ENCODE measurements at places on chromosomes 3 and 15. TPM values are rescaled to one million over a fixed set of nuclear protein-coding genes. Genes with fewer than 3 reads are reported as not detected.
A peak's percentile ranks its signal among the peaks of the same experiment; 100 is the strongest.

Gene TMEM43
- total RNA-seq: 42.1 TPM

- peak; percentile 59 for ATAC-seq
Observed at GRCh38 chr3:105826778-105827634, 41.8 kb downstream of the CBLB start.

Gene TYRO3
- 1.7 TPM for total RNA-seq

DNA sequence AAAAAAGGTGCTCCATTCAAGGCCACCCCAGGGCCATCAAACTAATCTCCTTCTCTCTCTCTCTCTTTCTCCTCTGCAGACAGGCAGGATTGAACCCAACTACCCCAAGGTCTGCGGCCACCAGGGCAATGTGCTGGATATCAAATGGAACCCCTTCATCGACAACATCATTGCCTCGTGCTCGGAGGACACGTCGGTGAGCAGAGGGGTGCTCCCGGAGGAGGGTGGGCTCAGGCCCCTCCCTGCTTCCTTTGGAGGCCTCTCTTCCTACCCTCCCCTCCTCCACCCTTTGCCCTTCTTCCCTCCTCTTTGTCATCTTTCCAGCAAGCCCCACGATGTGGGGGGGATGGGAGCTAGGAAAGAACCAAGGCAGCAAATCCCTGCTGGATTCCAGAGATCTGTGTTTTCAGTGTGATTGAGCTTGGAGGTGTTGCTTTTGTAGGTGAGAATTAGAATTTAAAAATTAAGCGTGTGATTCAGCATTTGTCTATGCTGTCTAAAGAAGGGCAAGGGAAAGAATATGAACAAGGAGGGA, 116.3 kb downstream of the CORO2B start:
- ATAC-seq: no peak

GRCh38 chr3:134846911-134847317, 51.9 kb downstream of the EPHB1 start:
- no peak for ATAC-seq

- ATAC-seq: no peak
Observed at GRCh38 chr3:69739204-69740102, at the start of gene MITF. TSS of gene MITF (plus strand) at chr3:69739464. CDS start at chr3:69739598, 134 bp downstream.

DNA sequence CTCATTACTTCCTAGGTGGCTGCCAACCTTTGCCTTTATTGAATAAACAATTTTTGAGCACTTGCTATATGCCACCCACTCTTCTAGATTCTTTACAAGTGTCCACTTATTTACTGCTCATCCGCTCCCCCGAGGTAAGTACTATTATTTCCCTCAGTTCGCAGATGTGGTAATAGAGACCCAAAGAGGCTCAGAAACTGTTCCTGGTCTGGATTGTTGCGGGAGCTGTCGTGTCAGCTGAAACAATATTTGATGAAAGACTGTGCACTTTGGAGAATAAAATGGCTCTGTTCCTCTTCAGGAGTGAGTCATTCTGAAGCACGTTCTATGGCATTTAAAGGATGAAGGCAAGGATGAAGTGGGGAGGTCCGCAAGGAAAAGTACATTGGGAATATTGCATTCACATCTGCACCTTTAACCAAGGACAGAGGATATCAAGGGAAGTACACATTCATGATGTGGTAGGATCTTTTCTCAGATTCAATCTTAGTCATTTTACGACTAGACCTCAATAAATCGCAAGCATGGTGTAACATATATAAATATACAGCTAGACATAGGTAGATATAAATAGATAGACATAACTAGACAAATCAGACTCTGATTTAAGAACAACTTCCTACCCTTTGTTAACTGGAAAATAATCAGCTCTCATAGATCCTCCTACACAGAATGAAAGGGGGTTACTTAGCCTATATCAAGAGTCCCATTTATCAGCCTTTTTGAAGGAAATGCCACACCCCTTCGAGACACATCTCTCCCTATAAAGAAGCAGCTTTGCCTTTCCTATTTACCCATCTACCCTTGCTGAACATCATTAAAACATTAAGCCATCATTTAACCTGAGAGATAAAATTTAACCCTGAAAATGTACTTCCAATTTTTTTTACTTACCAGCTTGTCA, 70.3 kb downstream of the RORA start:
- ATAC-seq: no peak

Gene CMTM8
- 7.2 TPM for total RNA-seq

- peak; percentile 10 for ATAC-seq
Observed at GRCh38 chr3:47283591-47284364, 1.0 kb downstream of the KLHL18 start.

- no peak for ATAC-seq
Observed at GRCh38 chr3:176951144-176951543, 246.1 kb downstream of the TBL1XR1 start.

- no peak for ATAC-seq
Observed at GRCh38 chr15:68524753-68525584, 53.8 kb upstream of the CORO2B start.

Gene COL6A5
- total RNA-seq: not detected

Gene UACA
- 2.0 TPM for total RNA-seq

DNA sequence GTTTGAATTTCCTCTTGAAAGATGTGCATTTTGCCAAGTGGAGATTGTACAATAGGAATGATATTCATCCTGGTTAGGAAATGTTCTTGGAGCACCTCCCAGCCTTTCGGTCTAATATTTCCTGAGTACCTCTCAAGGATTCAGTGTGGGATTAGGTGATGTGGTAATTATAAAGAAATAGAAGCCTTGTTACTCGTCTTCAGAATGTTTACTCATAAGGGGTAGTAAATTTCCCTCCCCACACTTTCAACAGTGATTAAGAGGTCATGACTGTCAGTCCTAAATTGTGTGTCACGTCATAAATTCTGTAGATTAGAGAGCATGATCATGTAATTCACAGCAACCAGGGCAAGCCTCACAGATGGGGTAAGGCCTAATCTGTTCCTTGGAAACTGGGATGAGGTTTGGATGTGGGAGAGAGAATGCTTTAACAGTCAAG, 633.1 kb upstream of the TBL1XR1 start:
- ATAC-seq: peak; percentile 48

Gene ELL3
- total RNA-seq: 0.54 TPM

DNA sequence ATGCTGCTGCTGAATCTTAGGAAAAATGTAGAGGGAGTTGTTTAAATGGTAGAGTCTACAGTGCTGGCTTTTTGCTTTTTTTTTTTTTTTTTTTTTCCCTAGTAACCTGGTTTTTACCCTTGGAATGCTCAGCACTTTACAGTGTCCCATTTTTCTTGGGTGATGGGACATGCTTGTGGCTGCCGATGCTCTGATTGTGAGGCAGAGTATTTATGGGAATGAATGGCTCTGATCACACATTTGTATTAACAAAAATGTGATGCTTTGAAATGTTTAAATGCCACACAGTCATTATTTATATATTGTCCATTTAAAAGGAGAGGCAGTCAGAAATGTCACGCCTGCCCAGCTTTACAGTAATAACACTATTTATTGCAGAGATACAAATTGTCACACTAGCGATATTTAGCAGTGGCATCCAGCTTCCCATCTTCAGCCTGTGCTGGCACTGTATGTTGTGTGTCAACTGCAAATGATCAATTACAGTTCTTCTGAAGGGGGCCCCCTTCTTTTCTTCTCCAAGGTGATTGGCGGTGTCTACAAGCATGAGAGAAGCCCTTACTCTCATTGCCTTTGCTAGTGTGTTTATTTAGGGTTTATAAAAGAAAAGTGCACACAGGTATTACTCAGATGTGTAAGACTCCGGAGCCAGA, 30.9 kb upstream of the IGF1R start:
- no peak for ATAC-seq

- no peak for ATAC-seq
Observed at GRCh38 chr3:185521349-185522138, 22.7 kb upstream of the TMEM41A start.

- no peak for ATAC-seq
Observed at GRCh38 chr3:195450731-195451229, 8.0 kb upstream of the ACAP2 start.

Gene ANKUB1
- total RNA-seq: not detected

DNA sequence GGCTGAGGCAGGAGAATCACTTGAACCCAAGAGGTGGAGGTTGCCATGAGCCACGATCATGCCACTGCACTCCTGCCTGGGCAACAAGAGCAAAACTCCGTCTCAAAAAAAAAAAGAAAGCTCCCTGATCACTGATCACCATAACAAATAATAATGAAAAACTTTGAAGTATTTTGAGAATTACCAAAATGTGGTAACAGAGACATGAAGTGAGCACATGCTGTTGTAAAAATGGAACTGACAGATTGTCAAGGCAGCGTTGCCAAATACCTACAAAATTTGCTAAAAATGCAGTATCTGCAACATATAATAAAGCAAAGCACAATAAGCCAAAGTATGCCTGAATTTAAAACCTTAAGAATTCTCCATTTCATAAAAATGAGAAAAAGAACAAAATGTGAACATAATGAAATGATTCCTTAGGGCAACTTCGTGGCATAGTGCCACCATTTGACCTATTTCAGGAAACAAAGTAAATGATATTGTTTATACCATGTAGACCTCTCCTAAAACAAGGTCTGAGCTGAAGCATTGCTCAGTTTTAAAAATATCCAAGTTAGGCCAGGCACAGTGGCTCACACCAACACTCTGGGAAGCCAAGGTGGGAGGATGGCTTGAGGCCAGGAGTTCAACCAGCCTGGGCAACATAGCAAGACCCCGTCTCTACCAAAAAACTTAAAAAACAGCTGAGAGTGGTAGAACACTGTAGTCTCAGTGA, 5.8 kb downstream of the USP4 start:
- ATAC-seq: no peak

DNA sequence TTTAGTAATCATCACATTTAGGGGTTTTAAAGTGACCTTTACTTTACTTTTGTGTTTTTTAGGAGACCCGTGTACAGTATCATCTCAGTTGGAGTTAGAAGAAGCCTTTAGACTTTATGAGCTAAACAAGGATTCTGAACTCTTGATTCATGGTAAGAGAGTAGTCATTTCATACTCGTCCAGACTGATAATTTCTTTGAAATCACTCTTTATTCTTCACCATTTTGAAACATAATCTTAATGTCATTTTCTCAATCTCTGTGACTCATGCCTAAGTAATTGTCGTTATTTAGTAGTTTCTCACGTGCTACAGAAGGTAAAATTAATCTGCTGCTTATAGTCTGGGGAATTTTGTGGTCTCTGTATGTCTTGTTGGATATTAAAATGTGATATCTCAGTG, 37.7 kb downstream of the PRKCI start:
- peak; percentile 20 for ATAC-seq

DNA sequence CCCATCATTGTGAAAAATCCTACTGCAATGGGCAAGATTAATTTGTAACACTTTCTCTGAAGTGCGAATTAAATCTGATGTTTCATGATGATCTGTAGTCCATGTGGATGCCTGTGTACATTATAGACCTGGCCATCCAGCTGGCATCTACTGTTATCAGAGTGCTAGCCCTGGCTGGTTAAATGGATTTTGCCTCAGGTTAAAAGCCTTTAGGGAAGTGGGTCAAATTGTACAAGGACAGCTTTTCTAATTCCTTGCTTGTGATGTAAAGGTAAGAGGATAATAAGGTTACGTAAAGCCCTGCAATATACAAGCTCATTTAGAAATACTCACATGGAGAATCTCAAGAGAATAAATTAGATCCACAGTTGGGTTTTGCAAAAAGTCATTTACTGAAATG, 138.2 kb downstream of the EPHA3 start:
- ATAC-seq: no peak

DNA sequence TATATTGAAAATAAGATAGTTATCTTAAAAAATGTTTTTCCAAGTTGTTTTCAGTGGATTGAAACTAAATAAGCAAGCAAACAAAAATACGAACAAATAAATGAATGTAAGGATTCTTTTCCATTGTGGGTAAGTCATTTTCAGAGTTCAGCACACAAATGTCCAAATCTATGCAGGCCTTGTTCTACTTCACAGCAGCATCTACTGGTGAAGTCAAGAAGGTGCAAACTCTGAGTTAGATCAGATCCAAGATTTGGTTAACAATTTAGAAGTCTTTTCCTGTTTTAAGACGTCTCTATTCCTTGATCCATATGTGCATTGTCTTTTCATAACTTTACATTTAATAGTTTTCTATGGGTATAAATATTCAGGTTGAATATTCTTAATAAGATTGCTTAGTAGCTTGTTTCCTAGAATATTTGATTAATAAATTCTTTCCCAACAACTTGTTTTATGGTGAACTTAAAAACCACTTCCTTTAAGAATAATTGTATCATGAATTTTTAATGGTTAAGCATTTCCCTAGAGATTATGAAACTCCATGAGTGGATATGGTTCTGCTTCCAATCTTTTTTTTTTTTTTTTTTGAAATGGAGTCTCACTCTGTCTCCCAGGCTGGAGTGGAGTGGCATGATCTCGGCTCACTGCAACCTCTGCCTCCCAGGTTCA, 10.5 kb downstream of the PTX3 start:
- no peak for ATAC-seq

Gene GOLGA6L25
- total RNA-seq: not detected

Gene GOLGA8K
- total RNA-seq: not detected

DNA sequence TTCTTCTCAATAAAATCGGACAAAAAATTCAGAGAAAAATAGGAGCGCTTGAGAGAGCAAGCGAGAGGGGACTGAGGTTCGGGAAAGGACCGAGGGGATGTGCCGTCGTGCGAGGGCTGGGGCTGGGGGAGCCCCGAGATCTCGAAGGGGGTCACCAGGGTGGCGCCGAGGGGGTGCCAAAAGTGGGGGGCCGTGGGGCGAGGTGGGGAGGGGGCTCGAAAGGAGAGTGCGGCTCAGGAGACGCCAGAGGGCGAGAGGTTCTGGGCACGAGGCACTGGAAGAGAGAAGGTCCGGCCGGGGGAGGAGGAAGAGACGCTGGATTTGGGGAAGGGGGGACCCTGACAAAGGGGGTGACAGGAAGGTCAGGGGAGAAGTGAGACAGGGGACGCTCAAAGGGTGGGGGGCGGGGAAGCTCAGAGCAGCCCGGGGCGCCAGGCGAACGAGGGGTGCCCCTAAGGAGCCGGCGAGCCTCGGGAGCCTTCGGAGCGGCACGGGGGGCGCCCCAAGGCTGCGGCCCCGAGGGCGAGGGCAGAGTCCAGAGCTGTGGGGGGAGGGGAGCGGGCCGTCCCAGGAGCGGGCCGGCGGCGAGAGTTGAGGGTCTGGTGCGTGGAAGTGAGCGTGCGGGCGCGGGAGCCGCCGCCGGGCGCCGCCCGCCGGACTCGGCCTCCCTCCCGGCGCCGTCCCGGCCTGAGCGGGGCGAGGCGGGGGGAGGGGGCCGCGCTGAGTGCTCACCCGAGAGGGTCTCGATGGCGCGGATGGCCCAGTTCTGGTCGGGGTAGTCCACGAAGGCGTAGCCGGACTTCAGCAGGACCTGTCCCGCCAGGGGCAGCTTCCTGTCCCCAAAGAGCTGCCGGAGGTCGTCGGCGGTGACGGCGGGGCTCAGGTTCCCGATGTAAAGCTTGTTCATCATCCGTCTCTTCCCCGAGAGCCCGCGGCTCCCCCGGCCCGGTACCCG, 514 bp downstream of the IGF2BP2 start:
- peak; percentile 32 for ATAC-seq

Gene KY
- not detected for total RNA-seq

Gene C15orf40
- total RNA-seq: 13.5 TPM

- ATAC-seq: no peak
Observed at GRCh38 chr3:172614340-172615274, 91.4 kb upstream of the TNFSF10 start.

GRCh38 chr15:100924436-100924835, 5.3 kb downstream of the LRRK1 start:
- ATAC-seq: no peak

Gene HEMK1
- 47.5 TPM for total RNA-seq

GRCh38 chr15:36109943-36110658, 469.3 kb upstream of the CDIN1 start:
- ATAC-seq: no peak
